ENCODE measurements at places on chromosomes 3 and 15. TPM values are rescaled to one million over a fixed set of nuclear protein-coding genes. Genes with fewer than 3 reads are reported as not detected.

DNA sequence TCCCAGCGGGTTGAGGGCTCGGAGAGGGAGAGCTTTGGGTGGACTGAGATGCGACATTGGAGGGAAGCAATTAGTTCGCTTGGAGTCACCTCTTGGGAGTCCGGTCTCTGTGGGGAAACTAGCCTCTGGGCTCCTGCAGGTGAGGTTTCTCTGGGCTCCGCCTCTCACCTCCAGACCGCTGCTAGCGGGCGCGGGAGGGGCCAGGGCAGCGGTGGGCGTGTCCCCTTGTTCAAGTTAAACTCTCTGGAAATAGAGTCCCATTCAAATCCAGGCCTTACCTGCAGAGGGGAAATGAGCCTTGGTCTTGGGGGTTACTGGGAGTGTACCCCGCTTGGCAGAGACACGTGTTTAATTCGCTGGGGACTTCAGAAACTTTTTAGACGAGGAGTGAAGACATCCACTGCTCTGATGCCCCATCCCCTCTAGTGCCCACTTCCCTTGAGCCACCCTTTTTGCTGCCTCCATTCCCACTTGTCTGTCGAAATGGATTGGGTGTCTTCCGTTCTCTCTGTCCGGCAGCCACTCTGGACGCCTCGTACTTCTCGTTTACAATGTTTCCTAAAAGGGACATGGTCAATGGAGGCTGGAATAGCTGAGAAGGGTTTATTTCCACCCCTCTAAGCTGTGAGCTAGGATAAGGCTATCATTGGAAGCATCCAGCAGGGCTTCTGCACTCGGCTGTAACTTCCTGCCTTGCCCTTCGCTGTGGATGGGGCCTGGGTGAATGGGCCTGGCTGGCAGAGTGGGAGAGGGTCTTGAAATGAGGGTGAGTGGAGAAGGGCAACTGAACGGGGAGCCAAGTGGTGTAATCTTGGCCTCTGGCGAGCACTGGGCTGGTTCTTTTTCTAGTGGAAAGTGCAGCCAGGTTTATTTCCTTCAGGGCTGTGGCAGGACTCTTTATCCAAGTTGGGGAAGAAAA, 1.1 kb downstream of the MITF start:
- peak; percentile 79 for DNase-seq

GRCh38 chr3:176190755-176191154, 1006.5 kb downstream of the TBL1XR1 start:
- no peak for DNase-seq

TRIM59 gene
- 4.4 TPM for total RNA-seq

GPR15 gene
- total RNA-seq: 1.4 TPM

Data from lower lobe of right lung (tissue), 2 donors.